Skin of body (tissue), 3 donors: ENCODE measurements at places on chromosomes 5 and 9. TPM values are rescaled to one million over a fixed set of nuclear protein-coding genes. Genes with fewer than 3 reads are reported as not detected.
A peak's percentile ranks its signal among the peaks of the same experiment; 100 is the strongest.

The SPINK5 gene
- 122 TPM for total RNA-seq

DNA sequence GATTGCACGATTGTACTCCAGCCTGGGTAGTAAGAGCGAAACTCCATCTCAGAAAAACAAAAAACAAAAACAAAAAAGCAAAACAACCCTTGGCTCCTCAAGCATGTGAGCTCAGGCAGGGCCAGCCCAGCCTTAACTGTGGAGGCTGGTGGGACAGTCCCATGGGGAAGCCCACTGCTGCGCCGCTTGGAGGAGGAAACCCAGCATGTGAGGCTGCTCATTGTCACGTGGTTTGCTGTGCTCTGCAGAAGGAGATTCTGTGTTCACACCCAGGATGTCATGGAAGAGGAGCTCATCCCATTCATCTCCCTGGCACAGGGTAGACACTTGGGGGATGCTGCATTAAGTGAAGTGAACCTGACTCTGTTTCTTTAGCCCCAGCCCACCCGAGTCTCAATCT is 4.0 kb downstream of the ZBED3 start:
- no peak for DNase-seq

The CCNO gene
- total RNA-seq, result 0.20 TPM

GRCh38 chr9:135994501-135995192 is 33.5 kb upstream of the UBAC1 start:
- no peak for DNase-seq

DNA sequence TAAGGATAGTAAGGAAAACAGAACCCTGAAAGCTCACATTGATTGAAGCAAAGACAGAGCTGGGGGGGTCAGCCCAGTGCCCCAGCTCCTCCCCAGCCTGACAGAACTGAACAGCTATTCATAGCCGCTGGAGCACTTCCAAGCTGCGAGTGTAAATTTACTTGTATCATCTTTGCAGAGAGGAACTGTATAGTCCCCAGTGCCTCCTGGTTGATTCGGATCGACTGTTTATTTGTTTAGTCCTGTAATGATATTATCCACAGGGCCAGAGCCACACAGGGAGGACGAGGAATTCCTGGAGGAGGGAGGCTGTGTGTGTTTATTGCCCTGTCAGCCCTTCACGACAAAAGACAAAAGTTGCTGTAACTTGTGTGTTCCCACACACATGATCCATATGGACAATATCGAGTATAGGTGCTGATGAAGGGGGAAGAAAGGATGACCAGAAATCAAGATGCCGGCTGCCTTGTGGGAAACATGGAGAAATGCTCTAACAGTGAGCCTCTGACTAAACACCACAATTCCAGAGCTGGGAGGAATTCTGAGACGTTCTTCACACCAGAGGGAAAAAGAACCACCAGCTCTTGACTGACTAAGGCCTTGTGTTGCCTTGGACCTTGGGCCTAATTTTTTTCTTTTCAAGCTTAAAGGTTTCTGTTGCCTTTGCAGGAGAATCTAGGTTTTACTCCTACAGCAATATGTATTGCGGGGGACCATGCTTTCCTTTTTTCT is 31.1 kb downstream of the FOXD1 start:
- DNase-seq, result no peak

GRCh38 chr5:149439899-149440542 is 60.9 kb upstream of the IL17B start:
- peak; percentile 26 for DNase-seq

The ANKRD31 gene
- total RNA-seq, result 0.30 TPM
